ENCODE measurements at places on chromosomes 2 and 18.

GRCh38 chr2:46847185-46847710 is 68.4 kb downstream of the MCFD2 start:
- no peak overlapping the region for H3K4me3 ChIP-seq
- DNase-seq: peak; percentile 64

DNA sequence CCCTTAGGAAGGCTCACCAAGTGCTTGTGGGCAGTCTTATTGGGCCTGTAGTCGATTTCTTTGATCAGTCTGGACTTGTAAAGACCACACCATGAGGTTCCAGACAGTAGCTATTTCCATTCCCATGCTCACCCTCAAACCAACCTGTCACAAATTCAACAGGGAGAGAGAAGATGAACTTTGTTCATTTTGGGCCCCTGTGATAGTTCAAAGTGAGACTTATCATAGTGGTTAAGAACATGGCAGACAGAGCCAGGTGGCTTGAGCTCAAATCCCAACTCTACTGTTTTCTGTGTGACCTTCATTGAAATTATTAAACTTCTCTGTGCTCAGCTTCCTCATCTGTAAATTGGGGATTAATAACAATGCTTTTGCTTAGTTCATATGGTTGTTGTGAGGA is 53.9 kb upstream of the CTLA4 start:
- peaks cover 9% of the 10 kb centered on the region for H3K4me1 ChIP-seq
- H3K27ac ChIP-seq: no peak overlapping the region
- no peak overlapping the region for H3K4me3 ChIP-seq

GRCh38 chr2:63665846-63666475 is 77.2 kb downstream of the MDH1 start:
- no peaks in the 10 kb centered on the region for H3K36me3 ChIP-seq
- H3K4me1 ChIP-seq: peaks cover 13% of the 10 kb centered on the region
- H3K27me3 ChIP-seq: no peaks in the 10 kb centered on the region
- no peak overlapping the region for H3K27ac ChIP-seq
- no peak for DNase-seq

- no peaks in the 10 kb centered on the region for H3K27me3 ChIP-seq
- H3K4me1 ChIP-seq: no peaks in the 10 kb centered on the region
- H3K27ac ChIP-seq: no peak overlapping the region
- H3K4me3 ChIP-seq: no peak overlapping the region
Observed at GRCh38 chr18:70074116-70074515, 126.4 kb upstream of the CD226 start.

- H3K27me3 ChIP-seq: no peaks in the 10 kb centered on the region
- H3K4me3 ChIP-seq: peak overlapping the region; percentile 79
- peaks cover 19% of the 10 kb centered on the region for H3K4me1 ChIP-seq
- DNase-seq: no peak
- peaks cover 47% of the 10 kb centered on the region for H3K36me3 ChIP-seq
Observed at GRCh38 chr2:74530239-74531187, 780 bp downstream of the HTRA2 start.

GRCh38 chr2:40485854-40486253 is 34.0 kb upstream of the SLC8A1 start:
- H3K27ac ChIP-seq: no peak overlapping the region
- no peaks in the 10 kb centered on the region for H3K36me3 ChIP-seq
- no peak for DNase-seq
- H3K4me1 ChIP-seq: no peaks in the 10 kb centered on the region
- no peaks in the 10 kb centered on the region for H3K27me3 ChIP-seq

DNA sequence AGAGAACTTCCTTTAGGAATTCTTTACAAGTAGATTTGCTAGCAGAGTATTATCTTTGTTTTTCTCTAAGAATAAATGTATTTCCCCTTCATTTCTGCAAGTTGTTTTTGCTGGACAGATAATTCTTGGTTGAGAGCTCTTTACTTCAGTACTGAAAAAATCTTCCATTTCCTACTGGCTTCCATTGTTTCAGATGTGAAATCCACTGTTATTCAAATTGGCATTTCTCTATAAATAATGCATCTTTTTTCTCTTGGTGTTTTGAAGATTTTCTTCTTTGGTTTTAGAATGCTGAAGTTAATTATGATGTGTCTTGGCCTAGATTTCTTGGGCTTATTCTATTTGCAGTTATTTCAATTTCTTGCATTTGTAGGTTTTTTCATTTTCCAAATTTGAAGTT is 270.0 kb upstream of the GYPC start:
- H3K36me3 ChIP-seq: no peaks in the 10 kb centered on the region
- no peaks in the 10 kb centered on the region for H3K27me3 ChIP-seq
- no peaks in the 10 kb centered on the region for H3K4me1 ChIP-seq
- DNase-seq: no peak

DNA sequence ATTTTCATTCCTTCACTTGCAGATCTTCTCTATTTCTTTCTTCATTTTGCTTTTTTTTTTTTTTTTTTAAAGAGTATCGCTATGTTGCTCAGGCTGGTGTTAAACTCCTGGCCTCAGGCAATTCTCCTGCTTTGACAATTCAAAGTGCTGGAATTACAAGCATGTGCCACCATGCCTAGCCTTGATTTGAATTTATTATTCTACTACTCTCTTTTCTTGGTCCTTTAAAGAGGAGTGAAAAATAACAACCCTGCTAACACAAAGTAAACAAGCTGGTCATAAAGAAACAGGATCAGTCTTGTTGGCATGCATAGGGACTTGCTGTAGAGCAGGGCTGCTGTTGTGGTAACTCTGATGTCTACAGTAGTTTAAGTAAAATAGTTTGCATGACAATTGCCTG is 1615.3 kb upstream of the ZEB2 start:
- no peaks in the 10 kb centered on the region for H3K36me3 ChIP-seq
- no peak for DNase-seq
- no peaks in the 10 kb centered on the region for H3K4me1 ChIP-seq
- no peak overlapping the region for H3K4me3 ChIP-seq
- no peak overlapping the region for H3K27ac ChIP-seq

DNA sequence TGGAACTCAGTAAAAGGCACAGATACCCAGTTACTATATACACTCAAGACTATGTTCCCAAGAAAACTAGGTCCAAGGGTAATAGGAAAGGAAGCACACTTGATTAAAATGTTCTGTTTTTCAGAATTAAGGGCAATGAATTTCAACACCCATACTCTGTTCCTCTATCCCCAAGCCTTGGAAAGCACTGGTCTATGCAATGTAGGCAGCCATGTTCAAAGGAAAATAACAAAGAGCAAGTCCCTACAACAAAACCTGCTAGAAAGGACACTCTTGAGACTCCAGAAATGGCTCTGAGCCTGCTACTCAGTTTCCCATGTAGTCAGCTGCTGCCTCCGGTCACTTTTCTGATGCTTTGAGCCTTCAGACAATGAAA is 6.8 kb downstream of the CYB5A start:
- DNase-seq: no peak
- H3K4me3 ChIP-seq: no peak overlapping the region
- peak overlapping the region; percentile 72 for H3K27ac ChIP-seq
- H3K27me3 ChIP-seq: no peaks in the 10 kb centered on the region
- peaks cover 45% of the 10 kb centered on the region for H3K4me1 ChIP-seq

DNA sequence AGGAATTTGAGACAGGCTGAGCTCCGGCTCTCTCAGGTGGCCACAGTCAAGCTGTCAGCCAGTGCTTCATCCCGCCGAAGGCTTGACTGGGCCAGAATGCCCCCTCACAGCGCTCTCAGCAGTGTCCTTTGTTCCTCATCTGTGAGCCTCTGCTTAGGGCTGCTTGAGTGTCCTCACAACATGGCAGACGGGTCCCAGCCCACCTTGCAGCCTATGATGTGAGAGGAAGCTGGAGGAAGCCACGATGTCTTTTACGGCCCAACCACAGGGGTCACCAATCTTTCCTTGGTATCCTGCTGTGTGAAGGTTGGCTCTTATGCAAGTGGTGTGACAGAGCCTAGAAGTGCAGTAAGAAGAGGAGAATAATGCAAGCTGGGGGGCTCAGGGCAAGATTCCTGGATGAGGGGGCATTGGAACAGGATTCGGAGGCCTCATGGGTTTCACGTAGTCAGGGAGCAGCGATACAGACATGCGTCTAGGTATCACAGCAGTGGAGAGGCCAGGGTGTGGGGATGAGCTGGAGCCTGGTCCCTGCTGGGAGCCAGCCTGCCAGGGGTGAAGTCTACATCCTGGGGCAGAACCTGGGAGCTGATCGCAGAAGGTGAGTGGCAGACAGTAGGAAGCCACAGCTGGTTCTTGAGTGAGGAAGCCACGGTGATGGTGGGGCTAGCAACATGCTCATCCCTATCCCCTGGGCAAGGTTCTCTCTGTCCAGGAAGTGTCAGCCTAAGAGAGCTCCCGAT is 234.1 kb downstream of the GLI2 start:
- no peaks in the 10 kb centered on the region for H3K36me3 ChIP-seq
- H3K4me3 ChIP-seq: no peak overlapping the region
- H3K27ac ChIP-seq: no peak overlapping the region
- H3K4me1 ChIP-seq: no peaks in the 10 kb centered on the region

DNA sequence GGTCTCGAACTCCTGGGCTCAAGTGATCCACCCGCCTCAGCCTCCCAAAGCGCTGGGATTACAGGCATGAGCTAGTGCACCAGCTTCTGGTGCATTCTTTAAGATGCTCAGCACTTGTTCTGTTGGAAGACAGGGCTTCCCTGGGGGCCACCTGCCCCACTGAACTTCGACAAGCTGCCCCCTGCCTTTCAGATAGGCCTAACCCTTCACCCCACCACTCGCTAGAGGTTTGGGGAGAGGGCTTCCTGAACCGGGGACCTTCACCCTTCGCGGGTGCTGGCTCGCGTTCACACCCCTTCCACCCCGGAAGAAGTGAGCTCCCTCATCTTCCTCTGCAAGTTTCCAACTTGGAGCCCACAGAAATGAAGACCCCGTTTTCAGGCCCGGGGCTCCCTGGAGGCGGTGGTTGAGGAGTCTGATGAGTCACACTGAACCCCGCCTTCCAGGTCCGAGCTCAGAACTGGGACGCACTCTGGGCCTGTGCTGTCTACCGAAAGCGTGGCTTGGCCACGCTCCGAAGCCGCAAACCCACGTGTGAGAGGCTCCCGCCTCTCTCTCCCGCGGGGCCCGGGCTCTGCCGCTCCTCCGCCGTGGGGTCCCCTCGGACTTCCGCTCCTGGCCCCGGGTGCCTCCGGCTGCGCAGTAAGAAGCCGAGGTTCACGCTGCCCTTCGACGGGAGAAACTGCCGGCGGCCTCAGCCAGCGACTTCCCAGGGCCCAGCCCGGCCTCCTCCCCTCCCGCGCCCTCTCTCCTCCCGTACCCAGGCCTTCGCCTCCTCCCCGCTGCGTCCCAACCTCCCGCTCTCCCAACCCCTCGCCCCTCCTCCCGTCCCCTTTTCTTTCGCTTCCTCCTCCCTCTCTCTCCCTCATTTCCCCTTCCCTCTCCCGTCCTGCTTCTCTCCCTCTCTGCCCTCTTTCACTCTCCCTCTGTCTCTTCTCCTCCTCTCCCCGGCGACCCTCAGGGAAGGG is 47.5 kb upstream of the SP3 start:
- peak overlapping the region; percentile 82 for H3K27ac ChIP-seq
- no peaks in the 10 kb centered on the region for H3K27me3 ChIP-seq
- H3K4me3 ChIP-seq: peak overlapping the region; percentile 60
- peak; percentile 67 for DNase-seq

GRCh38 chr18:80029690-80030089 is 4.5 kb upstream of the RBFA start:
- peaks cover under 1% of the 10 kb centered on the region for H3K4me1 ChIP-seq
- no peaks in the 10 kb centered on the region for H3K27me3 ChIP-seq
- no peak for DNase-seq
- H3K27ac ChIP-seq: no peak overlapping the region

DNA sequence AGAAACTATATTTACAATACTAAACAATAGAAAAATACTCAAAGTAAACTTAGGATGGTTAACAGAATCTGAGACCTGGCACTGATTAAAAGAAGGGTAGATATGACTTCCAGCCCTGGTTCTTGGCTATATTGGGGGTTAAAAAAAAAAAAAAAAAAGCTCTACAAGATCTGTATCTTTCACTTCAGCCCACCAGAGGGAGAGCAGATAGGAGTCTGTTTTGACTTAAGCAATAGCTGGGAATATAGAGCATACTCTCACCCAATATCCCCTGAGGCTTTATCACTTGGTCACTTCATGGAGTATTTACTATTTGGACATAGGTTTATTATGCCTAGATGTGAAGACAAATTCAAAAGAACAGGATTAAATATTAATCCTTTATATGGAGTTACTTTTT is 598.9 kb upstream of the LINC00305 start:
- no peak for DNase-seq
- no peak overlapping the region for H3K4me3 ChIP-seq
- H3K27ac ChIP-seq: no peak overlapping the region
- no peaks in the 10 kb centered on the region for H3K4me1 ChIP-seq

- H3K4me3 ChIP-seq: no peak overlapping the region
- DNase-seq: no peak
- peaks cover 77% of the 10 kb centered on the region for H3K36me3 ChIP-seq
- no peak overlapping the region for H3K27ac ChIP-seq
Observed at GRCh38 chr2:165898381-165898780, 55.2 kb downstream of the TTC21B start.

DNA sequence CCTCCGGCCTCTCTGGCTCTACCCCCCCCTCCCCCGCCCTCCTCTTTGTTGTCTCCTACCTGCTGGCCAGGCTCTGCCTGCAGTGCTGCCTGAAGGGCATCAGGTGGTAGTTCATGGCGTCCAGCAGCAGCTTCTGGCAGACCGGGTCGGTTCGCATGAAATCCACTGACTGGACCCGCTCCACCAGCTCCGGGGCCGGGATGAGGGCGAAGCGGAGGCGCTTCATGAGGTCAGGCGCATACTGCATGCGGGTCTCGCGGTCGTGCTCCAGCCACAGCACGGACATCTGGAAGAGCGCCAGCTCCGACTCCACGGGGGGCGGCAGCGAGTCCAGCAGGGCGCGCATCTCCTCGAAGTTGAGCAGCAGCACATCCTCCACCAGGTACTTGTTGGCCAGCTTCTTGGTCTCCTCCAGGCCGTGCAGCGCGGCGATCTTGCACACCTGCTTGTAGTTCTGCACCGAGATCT is 3.2 kb downstream of the KLHL14 start:
- H3K27me3 ChIP-seq: peaks cover 47% of the 10 kb centered on the region
- H3K36me3 ChIP-seq: no peaks in the 10 kb centered on the region
- no peak for DNase-seq
- H3K4me1 ChIP-seq: peaks cover 11% of the 10 kb centered on the region

GRCh38 chr2:30149513-30149912 is 2.7 kb downstream of the YPEL5 start:
- no peak for DNase-seq
- peak overlapping the region; percentile 3 for H3K4me3 ChIP-seq
- peak overlapping the region; percentile 100 for H3K27ac ChIP-seq
- no peaks in the 10 kb centered on the region for H3K27me3 ChIP-seq
- peaks cover 36% of the 10 kb centered on the region for H3K4me1 ChIP-seq
- H3K36me3 ChIP-seq: no peaks in the 10 kb centered on the region

- no peaks in the 10 kb centered on the region for H3K27me3 ChIP-seq
- peaks cover 52% of the 10 kb centered on the region for H3K36me3 ChIP-seq
- no peaks in the 10 kb centered on the region for H3K4me1 ChIP-seq
- DNase-seq: no peak
Observed at GRCh38 chr2:37283207-37283606, 41.4 kb downstream of the PRKD3 start.

All from gastrocnemius medialis (tissue), 4 donors.